Stimulated activated CD8-positive, alpha-beta memory T cell treated with anti-CD3 and anti-CD28 coated beads, Interleukin-4, amount 100 ng/mL, for 4 hours (primary cell): ENCODE measurements at places on chromosomes 7 and 10.

DNA sequence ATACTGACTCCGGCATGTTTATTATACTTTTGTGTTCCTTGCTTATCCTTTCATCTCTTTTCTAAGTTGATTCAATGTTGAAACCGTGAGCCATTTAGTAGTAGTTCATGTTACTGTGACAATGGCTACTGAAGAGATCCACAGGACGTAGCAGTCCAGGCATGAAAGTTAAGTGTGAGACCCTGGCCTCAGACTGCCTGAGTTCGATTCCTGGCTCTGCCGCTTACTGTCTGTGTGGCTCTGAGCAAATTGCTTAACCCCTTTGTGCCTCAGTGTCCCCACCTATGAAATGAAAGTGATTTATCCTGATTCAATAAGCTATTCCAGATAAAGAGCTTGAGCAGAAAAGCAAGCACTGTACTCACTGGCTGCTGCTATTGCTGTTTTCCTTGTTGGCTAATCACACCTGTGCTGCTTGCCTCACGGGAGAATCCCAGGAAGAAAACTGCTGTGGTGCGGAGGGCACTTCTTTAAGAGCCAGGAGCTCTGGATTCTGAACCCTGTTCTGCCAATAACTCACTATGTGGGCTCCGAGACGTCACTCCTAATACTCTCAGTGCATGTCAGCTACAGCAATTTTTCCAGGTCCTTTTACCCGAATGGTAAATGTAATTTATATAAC is 38.4 kb downstream of the PNLIPRP2 start:
- no peak for DNase-seq

- no peak for DNase-seq
These were observed 38.4 kb downstream of the TAF3 start for GRCh38 chr10:7856678-7857077.

- no peak for DNase-seq
These were observed 21.5 kb downstream of the ZMIZ1 start for GRCh38 chr10:79090134-79090803.

GRCh38 chr10:102408728-102409603 is 9.6 kb downstream of the PSD start:
- peak; percentile 48 for DNase-seq

- no peak for DNase-seq
These were observed at the start of gene TBXAS1 for GRCh38 chr7:139829025-139829774. Gene TBXAS1, plus strand, starts transcription at chr7:139829264. Its CDS starts 127 bp downstream, at chr7:139829391.

DNA sequence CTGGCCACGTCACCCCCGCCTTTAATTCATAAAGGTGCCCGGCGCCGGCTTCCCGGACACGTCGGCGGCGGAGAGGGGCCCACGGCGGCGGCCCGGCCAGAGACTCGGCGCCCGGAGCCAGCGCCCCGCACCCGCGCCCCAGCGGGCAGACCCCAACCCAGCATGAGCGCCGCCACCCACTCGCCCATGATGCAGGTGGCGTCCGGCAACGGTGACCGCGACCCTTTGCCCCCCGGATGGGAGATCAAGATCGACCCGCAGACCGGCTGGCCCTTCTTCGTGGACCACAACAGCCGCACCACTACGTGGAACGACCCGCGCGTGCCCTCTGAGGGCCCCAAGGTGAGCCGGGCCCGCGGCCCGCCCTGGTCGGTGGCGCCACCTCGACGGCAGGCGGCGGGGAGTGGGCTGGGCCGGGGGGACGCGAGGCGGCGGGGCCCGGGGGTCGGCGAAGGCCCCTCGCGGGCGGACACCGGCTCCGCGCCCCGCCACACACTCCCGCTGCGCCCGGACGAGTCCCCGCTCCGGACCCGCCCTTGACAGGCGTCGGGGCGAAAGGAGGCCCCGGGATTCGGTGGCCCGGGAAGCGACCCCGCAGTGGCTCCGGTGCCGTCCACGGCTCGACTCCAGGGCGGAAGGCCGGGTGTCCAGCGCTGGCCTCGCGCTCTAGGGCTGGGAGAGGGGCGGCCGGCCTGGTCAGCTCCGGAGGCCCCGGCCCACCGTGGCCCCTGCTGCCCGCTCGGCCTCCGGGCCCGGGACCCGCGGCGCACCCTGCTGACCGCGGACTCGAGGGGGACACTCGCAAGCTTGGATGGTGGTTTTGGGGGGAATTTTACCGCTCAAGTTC is 557 bp downstream of the BAG3 start:
- no peak for DNase-seq

GRCh38 chr7:29434380-29434768 is 129.3 kb upstream of the PRR15 start:
- DNase-seq, result no peak
